ENCODE measurements at places on chromosomes 12 and 14. TPM values are rescaled to one million over a fixed set of nuclear protein-coding genes. Genes with fewer than 3 reads are reported as not detected.

GRCh38 chr12:49585477-49586459, 17.8 kb upstream of the MCRS1 start:
- H3K4me1 ChIP-seq, result no peaks in the 10 kb centered on the region
- H3K27ac ChIP-seq, result no peak overlapping the region
- DNase-seq, result no peak
- H3K36me3 ChIP-seq, result peaks cover 5% of the 10 kb centered on the region
- no peak overlapping the region for H3K4me3 ChIP-seq

DNA sequence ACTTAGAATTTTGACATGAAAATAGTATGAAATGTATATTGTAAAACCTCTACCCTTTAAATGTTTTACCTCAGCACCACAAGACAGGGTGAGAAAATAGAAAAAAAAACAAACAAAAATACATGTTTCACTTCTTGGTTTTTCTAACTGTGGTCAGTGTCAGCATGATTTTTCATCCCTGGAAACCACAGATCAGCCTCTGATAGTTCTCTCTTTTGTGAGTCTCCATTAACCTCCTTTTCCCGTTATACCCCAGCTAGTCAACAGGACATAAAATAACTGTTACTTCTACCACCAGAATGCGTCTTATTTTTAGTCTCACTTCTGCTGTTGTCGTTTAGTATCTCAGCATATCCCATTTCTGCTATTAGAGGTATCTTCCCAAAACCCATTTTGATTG, 48.3 kb upstream of the KCNMB4 start:
- no peak overlapping the region for H3K27ac ChIP-seq
- H3K4me1 ChIP-seq, result no peaks in the 10 kb centered on the region
- no peak overlapping the region for H3K4me3 ChIP-seq
- DNase-seq, result no peak
- no peaks in the 10 kb centered on the region for H3K27me3 ChIP-seq
- peaks cover 40% of the 10 kb centered on the region for H3K36me3 ChIP-seq

GPR162 gene
- 15.0 TPM for total RNA-seq

CLEC4D gene
- 0.70 TPM for total RNA-seq
